ENCODE measurements at places on chromosomes 4 and X.

DNA sequence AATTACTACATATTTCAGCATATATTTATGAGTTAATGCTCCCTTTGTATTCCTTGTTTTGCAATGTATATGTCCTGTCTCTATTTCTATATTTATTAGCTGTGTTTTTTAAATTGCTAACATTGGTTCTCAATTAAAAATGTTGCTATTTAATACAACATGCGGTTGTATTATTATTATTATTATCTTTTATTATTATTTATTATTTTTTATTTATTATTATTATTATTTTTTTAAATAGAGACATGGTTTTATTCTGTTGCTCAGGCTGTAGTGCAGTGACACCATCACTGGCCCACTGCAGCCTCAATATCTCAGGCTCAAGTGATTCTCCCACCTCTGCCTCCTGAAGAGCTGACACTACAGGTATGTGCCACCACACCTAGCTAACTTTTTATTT lies 1005.9 kb upstream of the ADGRL3 start:
- DNase-seq = no peak

DNA sequence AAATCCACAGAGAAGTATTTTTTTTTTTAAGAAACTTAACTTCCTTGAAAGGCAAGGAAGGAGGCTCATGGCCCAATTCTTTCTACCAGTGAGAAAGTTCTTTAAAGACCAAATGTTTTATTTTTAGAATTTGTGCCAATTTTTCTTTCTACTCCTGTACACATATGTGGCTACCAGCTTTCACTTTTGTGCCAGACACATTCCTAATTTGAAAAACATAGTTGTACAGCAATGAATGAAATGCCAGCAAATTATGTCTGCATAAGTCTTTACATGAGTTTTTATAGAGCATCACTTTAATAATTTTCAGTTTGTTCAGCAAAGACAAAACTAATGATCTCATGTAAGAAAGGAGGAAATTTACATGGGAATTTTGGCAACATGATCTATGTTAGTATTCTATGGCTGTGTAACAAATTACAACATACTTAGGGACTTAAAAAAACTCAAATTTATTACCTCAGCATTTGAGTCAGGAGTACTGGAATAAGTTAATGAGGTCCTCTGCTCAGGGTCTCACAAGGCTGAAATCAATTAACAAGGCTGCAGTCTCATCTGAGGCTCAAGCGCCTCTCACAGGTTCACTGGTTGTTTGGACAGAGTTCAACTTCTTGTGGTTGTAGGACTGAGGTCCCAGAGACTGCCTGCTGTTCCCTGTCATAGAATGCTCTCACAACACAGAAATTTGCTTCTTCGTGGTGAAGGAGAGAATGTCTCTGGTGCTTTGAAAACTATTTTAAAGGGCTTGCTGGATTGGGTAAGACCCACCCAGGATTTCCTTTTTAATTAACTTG lies 678.2 kb upstream of the FAM241A start:
- DNase-seq = no peak

GRCh38 chrX:74449322-74449936 lies 28.1 kb downstream of the SLC16A2 start:
- no peak for DNase-seq

- DNase-seq = no peak
These were observed 133.2 kb downstream of the ENOX2 start for GRCh38 chrX:130769835-130770234.

DNA sequence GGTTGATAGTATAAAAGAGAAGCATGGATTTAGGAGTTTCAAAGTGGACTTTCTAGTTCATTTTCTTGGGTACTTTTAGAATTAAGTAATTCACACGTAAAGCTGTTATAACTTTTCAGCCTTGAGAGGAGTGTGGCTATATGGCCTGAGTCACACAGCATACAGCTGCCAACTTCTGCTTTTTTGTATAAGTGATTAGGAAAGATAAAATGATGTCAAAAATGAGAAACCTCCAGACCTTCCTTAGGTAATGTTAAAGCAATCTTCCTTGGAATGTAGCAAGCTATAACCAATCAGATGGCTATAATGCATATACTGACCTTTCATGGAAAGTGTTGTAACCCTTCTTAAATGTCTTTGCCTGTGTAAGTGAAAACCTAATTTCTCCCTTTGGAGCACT lies 39.2 kb downstream of the RAB40AL start:
- DNase-seq = no peak

- DNase-seq = no peak
These were observed 148.7 kb upstream of the MAD2L1 start for GRCh38 chr4:120215350-120215749.

GRCh38 chr4:37628977-37629609 lies 57.1 kb downstream of the RELL1 start:
- DNase-seq = no peak

DNA sequence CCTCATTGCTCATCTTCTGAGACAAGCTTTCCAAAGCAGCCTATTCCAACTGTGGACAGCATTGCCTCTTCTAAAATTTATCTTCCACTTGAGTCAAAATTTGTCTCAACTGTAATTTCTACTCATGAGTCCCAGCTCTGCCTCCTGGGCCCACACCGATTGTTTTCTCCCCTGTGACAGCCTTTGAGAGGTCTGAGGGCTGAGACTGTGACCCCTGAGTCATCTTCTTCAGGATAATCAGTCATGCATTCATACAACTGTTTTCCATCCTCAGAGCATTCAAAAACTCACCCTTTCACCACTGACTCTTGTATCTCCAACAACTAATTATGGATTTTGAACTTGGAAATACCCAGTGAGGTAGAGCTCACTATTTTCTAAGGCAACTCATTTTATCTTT lies 228.1 kb downstream of the EDA2R start:
- no peak for DNase-seq

DNA sequence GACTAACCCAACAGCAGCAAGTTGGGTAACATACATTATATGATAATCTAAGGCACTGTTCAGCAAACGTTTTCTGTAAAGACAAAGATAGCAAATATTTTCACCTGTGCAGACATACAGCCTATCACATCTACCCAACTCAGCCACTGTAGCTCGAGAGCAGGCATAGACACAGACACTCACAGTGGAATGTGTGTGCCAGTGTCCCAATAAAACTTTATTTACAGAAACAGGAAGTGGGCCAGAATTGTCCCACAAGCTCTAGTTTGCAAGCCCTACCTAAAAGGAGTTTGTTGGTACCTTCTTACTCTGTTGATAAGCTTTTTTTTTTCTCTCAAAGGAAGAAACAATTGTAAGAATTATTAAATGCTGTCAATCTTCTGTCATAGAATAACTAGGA lies 11.9 kb upstream of the FAM9A start:
- no peak for DNase-seq

DNA sequence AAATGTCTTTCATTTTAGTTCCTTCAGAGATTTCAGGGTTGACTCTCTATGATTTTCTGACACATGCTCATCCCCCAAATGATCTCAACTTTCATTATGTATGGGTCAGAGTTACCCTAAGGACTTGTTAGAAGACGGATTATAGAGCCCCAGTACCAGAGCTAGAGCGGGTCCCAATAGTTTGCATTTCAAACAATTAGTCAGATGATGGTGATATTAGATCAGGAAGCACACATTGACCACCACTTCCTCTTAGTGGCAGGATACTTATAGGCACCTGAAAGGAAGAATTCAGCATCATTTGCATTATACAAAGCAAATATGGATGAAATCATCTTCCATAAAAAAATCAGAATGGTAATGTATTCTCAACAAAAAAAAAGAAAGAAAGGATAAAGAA lies 106.1 kb downstream of the GALNTL6 start:
- no peak for DNase-seq

- no peak for DNase-seq
These were observed 652 bp downstream of the SRPX start for GRCh38 chrX:38220024-38220414.

DNA sequence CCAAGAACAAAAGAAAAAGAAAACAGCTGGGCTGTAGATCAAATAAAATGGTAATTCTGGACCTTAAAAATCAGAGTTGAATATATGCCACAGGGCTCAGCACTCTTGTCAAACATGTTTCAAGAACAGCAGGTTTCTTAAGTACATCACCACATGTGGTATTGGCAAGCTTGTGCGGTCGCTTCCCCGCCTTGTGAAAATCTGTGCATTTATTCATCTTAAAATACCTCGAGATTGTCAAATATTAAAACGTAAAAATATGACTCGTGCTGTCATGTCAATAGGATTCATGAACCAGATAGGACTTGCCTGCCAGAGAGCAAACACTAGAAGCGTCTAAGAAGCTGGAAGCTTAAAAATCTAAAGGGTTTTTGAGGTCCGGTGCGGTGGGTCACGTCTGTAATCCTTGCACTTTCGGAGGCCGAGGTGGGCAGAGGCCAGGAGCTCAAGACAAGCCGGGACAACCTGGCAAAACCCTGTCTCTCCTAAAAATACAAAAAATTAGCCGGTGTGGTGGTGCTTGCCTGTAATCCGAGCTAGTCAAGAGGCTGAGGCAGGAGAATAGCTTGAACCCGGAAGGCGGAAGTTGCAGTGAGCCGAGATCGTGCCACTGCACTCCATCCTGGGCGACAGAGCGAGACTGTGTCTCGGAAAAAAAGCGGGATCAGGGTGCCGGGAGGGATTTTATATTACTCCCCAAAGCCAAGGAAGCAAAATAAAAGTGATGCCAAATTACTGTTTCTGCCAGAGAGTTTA lies 40.2 kb upstream of the TMEM154 start:
- DNase-seq = no peak

All from SHP77 treated with DMSO at 0.1 percent for 48 hours (cell line).